ENCODE measurements at places on chromosomes 11 and 22.

GRCh38 chr11:18748766-18749365 lies 22.9 kb upstream of the IGSF22 start:
- peak; percentile 44 for DNase-seq

DNA sequence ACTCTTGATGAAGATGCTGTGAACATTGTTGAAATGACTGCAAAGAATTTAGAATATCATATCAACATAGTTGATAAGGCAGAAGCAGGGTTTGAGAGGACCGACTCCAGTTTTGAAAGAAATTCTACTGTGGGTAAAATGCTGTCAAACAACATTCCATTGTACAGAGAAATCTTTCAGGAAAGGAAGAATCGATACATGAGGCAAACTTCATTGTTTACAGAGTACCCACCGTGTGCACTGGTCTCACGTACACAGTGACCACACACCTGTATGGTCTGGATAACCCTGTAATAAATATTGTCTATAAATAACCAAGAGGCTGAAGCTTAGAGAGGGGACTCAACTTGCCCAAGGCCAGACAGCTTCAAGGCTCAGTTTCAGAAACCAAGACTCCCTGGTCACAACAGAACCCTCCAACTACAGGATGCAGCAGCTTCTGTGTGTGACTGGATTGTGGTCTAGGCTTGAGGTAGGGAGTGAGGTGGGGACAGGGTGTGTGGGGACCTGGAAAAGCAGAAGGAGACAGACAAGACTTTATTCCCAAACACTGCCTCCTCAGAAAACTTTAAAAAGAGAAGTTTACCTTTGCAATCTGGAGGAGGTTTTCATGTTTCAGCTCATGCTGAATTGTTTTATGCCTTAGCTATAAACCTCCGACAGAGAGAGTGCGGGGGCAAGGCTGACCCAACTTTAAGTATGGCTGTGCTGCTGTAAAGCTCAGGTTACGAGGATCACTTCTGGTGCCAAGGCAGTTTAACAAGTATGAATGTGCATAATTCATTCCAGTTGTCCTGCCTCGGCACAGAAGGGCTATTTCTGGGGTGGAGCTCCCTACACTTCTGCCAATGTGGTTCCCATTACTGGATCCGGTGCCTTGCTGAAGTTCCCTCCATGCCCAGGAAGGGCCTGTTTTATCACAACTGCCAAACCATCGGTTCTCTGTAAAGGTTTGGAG lies 372.6 kb upstream of the NARS2 start:
- DNase-seq: no peak

GRCh38 chr11:10319702-10320558 lies 15.1 kb downstream of the ADM start:
- DNase-seq: no peak

GRCh38 chr22:29811377-29811776 lies 26.7 kb downstream of the ASCC2 start:
- no peak for DNase-seq

GRCh38 chr11:69362315-69362714 lies 68.4 kb downstream of the MYEOV start:
- no peak for DNase-seq

DNA sequence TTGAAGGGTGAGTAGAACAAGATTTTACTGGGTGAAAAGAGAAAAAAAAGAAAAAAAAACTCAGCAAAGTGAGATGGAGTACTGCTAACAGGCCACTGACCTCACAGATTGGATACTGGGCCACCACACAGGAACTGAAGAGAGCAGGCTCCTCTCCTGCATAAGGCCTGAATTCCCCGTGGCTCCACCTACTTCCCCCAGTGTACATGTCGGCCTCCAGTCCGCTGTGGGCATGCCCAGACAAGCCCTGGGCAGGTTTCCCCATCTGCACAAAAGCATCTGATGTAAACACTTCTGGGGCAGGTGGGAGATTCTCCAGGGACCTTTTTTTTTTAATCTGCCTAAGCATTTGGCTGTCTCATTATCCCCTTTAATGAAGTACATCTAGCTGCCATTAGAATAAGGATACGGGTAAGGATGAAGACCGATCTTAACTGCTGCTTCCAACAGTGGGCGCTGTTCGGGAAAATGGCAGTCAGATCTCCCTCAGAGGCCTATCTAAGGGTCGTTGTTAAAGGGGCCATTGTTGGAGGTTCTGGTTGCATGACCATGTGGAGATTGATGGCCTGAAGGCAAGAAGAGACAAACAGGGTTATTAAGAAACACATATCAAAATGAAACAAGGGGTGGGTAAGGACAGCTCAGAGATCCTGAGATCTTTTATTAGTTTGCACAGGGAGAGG lies 48.5 kb downstream of the MS4A13 start:
- DNase-seq: no peak

- no peak for DNase-seq
Measured at GRCh38 chr11:10973416-10973815, 115.6 kb upstream of the ZBED5 start.

- DNase-seq: no peak
Measured at GRCh38 chr11:134524201-134524600, 112.2 kb upstream of the B3GAT1 start.

- no peak for DNase-seq
Measured at GRCh38 chr22:37336579-37336978, 54.3 kb downstream of the CYTH4 start.

GRCh38 chr11:126411971-126412381 lies 56.5 kb downstream of the ST3GAL4 start:
- no peak for DNase-seq

GRCh38 chr11:65109231-65110198 lies 2.2 kb upstream of the TM7SF2 start:
- DNase-seq: no peak

- DNase-seq: no peak
Measured at GRCh38 chr11:114782650-114783310, 104.5 kb downstream of the NXPE2 start.

- DNase-seq: peak; percentile 90
Measured at GRCh38 chr11:12889243-12889642, 119.9 kb upstream of the RASSF10 start.

GRCh38 chr11:32069361-32070058 lies 21.4 kb upstream of the RCN1 start:
- DNase-seq: no peak

- no peak for DNase-seq
Measured at GRCh38 chr11:11710556-11710955, 88.8 kb upstream of the GALNT18 start.

DNA sequence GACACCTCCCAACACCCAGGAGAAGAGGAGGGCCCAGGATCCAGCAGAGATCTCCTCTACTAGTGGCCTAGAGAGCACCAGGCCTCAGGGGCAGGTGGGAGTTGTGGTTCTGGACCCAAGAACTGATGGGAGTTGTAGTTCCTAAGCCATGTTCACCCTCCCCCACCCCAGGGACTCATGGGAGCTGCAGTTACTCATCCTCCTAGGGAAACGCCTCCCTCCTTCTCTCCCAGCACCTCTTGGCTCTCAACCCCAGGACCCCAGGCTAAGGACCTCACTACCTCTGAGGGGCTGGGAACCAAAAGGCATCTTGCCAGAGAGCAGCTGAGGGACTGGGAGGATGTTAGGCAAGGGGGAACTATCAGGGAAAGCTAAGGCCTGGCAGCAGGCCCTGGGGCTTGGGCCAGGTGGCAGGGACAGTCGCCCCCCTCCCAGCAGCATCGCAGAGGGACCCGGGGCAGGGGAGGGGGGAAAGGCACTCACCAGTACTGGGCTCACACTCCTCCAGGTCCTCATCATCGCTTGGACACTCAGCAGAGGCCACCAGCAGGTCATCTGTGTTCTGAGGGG lies 28.9 kb downstream of the SLC22A12 start:
- DNase-seq: peak; percentile 39

- DNase-seq: no peak
Measured at GRCh38 chr11:125649465-125650166, 24.7 kb downstream of the CHEK1 start.

DNA sequence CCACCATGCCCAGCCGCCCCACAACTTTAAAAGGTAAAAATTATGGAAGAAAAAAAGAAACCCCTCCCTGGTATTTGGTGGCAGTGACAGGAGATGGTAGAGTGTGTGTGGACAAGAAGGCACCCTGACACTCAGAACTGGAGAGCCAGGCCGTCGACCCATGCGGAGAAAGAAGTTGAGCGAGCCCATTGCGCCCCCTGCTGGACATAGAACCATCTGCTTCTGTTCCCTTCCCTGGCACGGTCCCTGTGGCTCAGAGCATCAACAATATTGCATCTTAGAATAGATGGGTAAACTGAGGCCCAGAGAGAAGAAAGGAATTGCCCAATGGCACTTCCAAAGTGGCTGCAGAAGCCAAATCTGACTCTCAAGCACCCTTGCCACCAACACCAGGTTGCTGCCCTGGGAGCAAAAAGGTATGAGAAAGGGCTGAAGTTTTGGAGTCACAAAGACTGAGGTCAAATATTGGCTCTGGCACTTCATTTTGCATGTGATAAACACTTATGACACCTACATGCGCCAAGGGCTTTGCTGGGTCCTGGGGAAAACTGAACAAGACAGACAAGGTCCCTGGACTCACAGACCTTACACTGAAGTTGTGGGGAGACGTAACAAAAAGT lies 8.6 kb downstream of the MRPL11 start:
- peak; percentile 86 for DNase-seq

DNA sequence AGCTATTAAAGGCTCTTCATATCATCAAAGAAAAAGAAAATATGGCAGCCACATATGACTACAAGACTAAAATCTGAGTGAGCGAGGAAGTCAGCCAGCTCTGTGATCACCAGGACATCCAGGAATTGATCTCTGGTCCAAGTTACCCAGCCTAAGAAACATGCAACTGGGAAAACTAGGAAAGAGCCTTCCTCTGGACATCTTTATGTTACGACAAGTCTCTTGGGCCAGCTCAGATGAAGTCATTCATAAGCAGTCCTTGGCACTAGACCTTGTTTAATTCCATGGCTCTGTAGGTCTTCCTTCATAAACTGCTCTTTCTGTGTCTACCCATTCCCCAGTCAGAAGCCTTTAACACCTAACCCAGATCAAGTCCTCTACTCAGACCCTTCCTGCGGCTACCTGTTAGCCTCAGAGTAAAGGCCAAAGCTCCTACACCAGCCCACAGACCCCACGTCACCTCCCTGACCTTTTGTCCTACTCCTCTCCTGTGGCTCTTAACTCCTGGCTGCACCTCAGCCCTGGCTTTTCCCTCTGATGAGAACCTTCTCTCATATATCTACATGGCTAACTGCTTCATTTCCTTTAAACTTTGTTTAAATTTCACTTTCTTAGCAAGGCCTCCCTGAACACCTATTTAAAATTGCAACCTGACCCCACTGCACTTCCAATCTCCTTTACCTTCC lies 134.0 kb downstream of the KIF18A start:
- DNase-seq: no peak

DNA sequence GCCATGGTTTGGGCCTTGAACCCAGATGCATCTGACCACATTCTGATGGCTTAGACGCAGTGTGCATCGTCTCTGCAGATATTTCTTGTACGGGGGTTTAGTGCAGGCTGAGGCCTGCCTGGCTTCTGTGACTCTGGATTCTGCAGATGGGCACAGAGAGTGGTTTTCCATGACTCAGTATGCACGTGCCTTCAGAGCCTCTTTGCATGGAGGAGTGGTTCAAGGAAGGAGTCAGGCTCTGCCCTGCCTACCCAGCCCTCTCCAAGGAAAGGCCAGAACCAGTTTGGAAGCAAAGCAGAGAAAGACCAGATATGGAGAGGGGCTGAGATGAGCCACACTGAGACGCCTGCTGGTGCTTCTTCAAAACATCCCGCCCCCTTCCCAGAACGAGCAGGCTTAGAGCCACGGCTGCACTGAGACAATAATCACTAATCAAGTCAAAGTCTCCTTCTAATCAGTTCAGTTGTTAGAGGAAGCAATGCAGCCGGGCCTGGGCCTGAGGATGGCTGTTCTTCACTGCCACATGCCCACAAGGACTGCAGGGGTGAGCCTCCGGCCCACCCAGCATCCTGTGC lies 308.9 kb downstream of the NXPE2 start:
- no peak for DNase-seq

- DNase-seq: peak; percentile 66
Measured at GRCh38 chr11:19905280-19905853, 192.7 kb downstream of the NAV2 start.

- no peak for DNase-seq
Measured at GRCh38 chr11:102989379-102990047, 34.0 kb upstream of the MMP13 start.

GRCh38 chr11:133086518-133086917 lies 445.8 kb downstream of the OPCML start:
- DNase-seq: no peak

- no peak for DNase-seq
Measured at GRCh38 chr11:83306200-83307080, 20.3 kb upstream of the CCDC90B start.

DNA sequence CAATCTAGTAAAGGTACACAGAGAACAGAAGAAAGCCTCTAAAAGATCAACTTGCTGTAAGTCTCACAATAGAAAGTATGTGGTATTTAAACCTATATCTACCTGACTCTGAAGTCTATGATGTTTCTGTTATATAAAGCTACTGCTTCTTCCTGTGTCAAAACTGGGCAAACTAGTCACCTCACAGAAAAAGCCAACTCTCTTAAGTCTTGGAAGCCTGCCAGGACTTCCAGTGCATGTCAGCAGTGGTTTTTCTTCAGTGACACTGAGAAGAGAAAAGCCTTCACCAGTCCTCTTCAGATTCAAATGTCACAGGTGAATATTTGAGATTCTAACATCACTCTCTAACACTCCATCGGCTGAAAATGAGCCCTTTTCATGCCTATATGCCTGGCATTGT lies 808.0 kb downstream of the DLG2 start:
- DNase-seq: peak; percentile 50

DNA sequence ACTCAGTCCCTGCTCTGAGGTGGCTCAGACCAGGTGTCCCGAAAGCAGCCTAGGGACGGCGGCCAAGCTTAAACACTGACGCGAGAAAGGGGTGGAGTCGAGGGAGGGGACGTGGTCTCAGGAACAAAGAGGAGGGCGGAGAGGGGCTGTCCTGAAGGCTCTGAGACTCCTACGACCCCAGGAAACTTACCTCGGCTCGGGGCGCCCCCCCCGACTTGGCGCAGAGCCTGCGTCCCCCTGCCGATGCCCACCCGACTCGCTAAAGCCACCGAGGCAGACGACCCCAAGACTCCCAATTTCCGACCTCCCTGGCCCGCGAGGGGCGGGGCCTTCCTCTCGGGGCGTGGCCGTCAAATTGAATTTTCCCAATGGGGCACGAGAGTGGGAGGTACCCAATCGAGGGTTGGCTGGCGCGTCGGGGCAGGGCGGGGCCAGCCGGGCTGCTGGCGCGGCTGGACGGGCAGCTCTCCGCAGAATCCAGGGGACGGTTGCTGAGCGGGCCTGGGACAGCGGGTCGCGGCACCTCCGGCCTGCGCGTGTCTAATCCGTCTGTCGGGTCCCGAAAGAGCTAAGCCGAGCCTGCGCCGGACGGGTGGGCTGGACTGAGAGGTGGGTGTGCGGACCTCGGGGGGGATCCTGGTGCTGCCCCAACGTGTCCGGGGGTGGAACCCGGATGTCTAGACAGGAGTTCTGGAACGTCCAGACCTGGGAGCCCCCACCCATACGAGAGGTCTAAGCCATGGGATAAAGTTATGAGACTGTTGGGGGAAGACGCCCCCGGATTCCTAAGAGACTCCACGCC lies at the start of gene SMTN:
SMTN (plus strand) TSS at position 471 of the 802 bp plus-strand sequence. CDS start 1,941 bp downstream, outside the sequence.
- DNase-seq: peak; percentile 97

DNA sequence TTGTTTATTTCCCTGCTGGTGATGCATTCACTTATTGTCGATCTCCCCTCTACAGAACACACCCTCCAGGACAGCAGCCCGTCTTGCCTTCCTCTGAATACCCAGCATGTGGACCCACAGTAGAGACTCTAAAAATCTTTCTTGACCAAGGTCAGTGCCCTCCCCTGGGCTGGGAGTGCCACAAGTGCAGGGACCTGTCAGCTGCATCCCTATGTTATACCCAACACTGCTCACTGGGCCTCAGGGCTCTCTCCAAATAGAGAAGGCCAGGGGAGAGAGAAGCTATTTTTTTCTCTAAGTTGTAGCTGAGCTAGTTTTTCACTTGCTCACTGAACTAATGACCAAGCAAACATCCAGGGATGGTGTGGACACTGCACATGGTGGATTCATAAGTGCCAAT lies 9.8 kb downstream of the KCNJ1 start:
- no peak for DNase-seq

All from astrocyte of the hippocampus (primary cell).